T-helper 2 cell treated with Interferon-gamma antibody and Interleukin-4, amounts not matched to agents 100 ng/mL and 5 ng/mL, for 36 hours (primary cell): ENCODE measurements at places on chromosomes 12 and 14. TPM values are rescaled to one million over a fixed set of nuclear protein-coding genes. Genes with fewer than 3 reads are reported as not detected.

Gene SRRM4
- not detected in 2 replicates for total RNA-seq

Gene RCOR1
- 24.3 and 25.7 TPM in 2 replicates for total RNA-seq

Gene MED6
- 52.0 and 53.1 TPM in 2 replicates for total RNA-seq

Gene PELI2
- total RNA-seq = 1.0 and 1.5 TPM in 2 replicates

Gene SPIC
- not detected in 2 replicates for total RNA-seq

Gene LYZ
- total RNA-seq = 0.89 and 1.8 TPM in 2 replicates

Gene EVL
- total RNA-seq = 966 and 997 TPM in 2 replicates

Gene BCL2L14
- 2.1 and 2.2 TPM in 2 replicates for total RNA-seq

Gene C14orf132
- 0.41 and 0.48 TPM in 2 replicates for total RNA-seq

Gene GCH1
- 68.3 and 76.1 TPM in 2 replicates for total RNA-seq

Gene SLC41A2
- 1.6 and 2.6 TPM in 2 replicates for total RNA-seq

Gene LGMN
- total RNA-seq = 1.4 and 2.0 TPM in 2 replicates

Gene APOF
- not detected in 2 replicates for total RNA-seq

Gene ADGRD1
- 0.50 and 0.61 TPM in 2 replicates for total RNA-seq

Gene KLRK1
- total RNA-seq = 0.23 and 0.43 TPM in 2 replicates

Gene CD69
- total RNA-seq = 83.7 and 86.5 TPM in 2 replicates

Gene TMCC3
- not detected in 2 replicates for total RNA-seq

Gene HRK
- not detected in 2 replicates for total RNA-seq

Gene GALNT9
- not detected in 2 replicates for total RNA-seq

Gene FAM186B
- total RNA-seq = 0.16 TPM in 1 of 2 replicates, not detected in the other

Gene SLC7A8
- total RNA-seq = 1.0 and 2.0 TPM in 2 replicates

Gene CLEC6A
- total RNA-seq = 0.09 TPM in 1 of 2 replicates, not detected in the other

Gene MSRB3
- not detected in 2 replicates for total RNA-seq

Gene USP44
- 2.9 and 4.9 TPM in 2 replicates for total RNA-seq

Gene MYH6
- total RNA-seq = 0.05 TPM in 1 of 2 replicates, not detected in the other

Gene TOMM20L
- total RNA-seq = not detected in 2 replicates

Gene STXBP6
- not detected in 2 replicates for total RNA-seq

Gene NYNRIN
- 0.14 TPM in 2 replicates for total RNA-seq

Gene TROAP
- total RNA-seq = 77.6 and 79.0 TPM in 2 replicates

Gene BCL11B
- 79.2 and 79.6 TPM in 2 replicates for total RNA-seq

Gene PCNX4
- total RNA-seq = 43.0 and 45.6 TPM in 2 replicates

Gene A2M
- total RNA-seq = not detected in 2 replicates

Gene ACVRL1
- total RNA-seq = not detected in 2 replicates

Gene GLS2
- total RNA-seq = 0.55 and 0.89 TPM in 2 replicates

Gene KRT72
- total RNA-seq = 0.27 and 0.30 TPM in 2 replicates

Gene BHLHE41
- not detected in 2 replicates for total RNA-seq

Gene ARID4A
- total RNA-seq = 27.3 and 27.4 TPM in 2 replicates

Gene RNF212B
- total RNA-seq = not detected in 2 replicates
